RPMI7951 (cell line): ENCODE measurements at places on chromosomes 11 and 22. TPM values are rescaled to one million over a fixed set of nuclear protein-coding genes. Genes with fewer than 3 reads are reported as not detected.

- no peak for DNase-seq
These were observed 40.9 kb downstream of the KIRREL3 start for GRCh38 chr11:126959700-126960099.

GRCh38 chr11:120974965-120975364 lies 48.9 kb upstream of the TBCEL start:
- DNase-seq = no peak

GRCh38 chr11:115460512-115460911 lies 43.7 kb downstream of the CADM1 start:
- no peak for DNase-seq

DNA sequence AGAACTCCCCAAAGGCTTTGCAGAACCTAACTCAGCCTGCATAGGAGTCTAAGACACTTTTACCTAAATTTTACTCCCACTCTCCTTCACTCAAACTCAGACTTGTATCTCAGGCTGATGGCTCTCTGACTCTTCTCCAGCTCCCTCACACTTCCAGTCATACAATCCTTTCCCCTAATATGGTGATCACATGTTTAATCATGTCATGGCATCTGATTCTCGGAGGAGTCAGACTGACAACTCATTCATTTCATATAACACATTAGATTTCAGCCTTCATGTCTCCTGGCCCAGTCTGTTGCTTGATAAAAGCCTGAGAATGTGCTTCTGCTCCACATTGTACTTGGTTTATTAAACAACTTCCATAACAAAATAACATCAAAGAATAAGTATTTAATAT lies 1503.9 kb upstream of the TENM4 start:
- no peak for DNase-seq

GRCh38 chr11:63805844-63806415 lies 7.3 kb upstream of the SPINDOC start:
- DNase-seq = no peak

Gene FZD4
- total RNA-seq = 2.6 and 3.2 TPM in 2 replicates

- no peak for DNase-seq
These were observed 129.7 kb upstream of the LDLRAD3 start for GRCh38 chr11:35814081-35814695.

DNA sequence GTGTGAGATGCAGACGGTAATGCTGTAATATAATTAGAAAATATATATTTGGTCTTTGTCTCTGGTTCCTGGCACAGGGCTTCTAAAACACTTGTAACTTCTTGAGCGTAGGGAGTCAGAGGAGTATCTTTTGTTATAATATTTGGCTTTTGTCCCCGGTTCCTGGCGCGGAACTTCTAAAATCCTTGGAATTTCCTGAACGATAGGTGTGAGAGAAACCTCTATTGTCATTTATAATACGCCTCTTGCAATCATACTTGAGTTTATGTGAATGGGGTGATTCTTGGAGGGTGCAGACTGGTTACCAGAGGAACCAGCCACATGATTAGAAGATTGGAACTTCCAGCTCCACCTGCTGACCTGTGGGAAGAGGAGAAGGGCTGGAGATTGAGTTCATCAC lies 54.1 kb upstream of the ZBED5 start:
- no peak for DNase-seq

GRCh38 chr11:75635066-75635862 lies 33.6 kb downstream of the MAP6 start:
- no peak for DNase-seq

GRCh38 chr11:134658481-134659225 lies 246.6 kb upstream of the B3GAT1 start:
- DNase-seq = no peak

DNA sequence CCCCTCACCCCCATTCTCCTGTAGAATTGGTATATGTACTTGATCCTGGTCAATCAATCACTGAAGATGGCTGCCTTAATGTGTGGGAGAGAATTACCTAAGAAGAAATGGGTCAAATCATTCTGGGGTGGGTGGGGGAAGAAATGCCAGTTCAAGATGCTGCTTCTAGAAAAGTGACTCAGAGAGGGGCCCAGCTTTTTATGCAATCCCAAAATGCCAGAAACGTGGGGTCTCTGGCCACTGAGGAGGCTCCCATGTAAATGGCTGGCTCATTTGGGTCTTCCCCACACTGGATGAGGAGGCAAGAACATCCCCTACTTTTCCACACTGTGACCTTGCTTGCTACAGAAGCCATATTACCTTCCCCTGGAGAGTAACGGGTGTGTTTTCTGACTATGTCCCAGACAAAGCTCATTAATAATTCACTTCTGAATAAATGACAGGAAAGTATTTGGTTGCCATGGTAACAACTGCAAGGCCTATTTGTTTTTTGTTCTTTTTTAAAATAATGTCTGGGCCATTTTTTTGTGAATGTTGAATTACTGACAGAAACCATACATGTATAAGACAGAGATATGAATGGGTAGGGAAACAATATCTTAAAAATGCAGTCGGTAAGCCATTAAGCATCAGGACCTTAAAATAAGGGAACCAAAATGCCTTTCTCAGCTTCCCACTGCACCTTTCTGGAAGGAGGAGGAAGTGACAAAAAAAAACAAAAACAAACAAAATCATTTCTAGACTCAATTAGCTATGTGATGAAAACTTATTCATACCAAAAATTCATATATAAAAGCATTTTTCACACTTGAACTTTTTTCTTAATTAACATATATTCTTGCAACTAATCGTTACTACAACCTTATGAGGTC lies 32.0 kb downstream of the SLC1A2 start:
- DNase-seq = no peak

- no peak for DNase-seq
These were observed 23.2 kb downstream of the SMIM38 start for GRCh38 chr11:69178819-69179482.

DNA sequence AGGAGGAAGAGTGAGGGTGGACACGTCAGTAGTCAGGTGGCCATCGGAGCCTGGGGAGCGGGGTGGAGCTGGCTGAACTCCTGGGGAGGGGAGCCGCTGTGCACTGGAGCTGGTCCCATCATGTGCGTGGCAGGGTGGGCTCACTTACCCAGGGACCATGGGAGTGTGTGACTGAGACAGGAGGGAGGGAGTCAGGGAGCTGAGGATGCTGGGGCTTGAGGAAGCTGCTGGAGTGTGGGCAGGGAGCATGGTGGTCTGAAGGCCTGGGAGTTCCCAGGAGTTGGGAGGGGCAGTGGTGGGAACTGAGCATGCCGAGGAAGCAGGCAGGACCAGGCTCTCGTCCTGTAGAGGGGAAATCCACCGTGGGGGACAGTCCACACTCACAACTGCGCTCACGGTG lies 18.0 kb downstream of the CLDN5 start:
- no peak for DNase-seq

GRCh38 chr11:69089258-69089657 lies 40.5 kb downstream of the TPCN2 start:
- peak; percentile 84 for DNase-seq

DNA sequence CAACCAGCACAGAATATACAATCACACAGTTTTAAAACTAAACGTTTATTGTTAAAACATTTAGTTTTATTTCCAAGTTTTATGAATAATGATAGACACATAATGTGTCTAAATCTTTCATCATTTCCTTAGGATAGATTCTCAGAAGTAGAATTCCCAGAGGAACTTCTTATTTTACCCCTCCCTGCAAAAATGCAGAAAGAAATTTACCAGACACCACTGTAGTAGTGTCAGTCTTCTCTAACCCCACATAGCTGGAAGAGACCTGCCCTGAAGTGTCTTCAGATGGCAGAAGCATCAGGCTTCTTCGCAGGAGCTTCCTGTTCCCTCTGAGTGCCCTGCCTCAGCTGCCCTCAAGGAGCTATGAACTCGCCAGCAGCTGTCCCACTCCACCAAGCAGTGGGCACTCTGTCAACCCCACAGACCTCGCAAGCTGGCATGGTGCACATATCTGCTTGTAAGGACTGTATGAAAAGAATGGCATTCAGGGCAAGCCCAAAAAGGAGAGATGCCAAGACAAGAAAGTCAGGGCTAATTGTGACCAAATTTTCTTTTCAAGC lies 28.5 kb upstream of the PAK1 start:
- DNase-seq = no peak

DNA sequence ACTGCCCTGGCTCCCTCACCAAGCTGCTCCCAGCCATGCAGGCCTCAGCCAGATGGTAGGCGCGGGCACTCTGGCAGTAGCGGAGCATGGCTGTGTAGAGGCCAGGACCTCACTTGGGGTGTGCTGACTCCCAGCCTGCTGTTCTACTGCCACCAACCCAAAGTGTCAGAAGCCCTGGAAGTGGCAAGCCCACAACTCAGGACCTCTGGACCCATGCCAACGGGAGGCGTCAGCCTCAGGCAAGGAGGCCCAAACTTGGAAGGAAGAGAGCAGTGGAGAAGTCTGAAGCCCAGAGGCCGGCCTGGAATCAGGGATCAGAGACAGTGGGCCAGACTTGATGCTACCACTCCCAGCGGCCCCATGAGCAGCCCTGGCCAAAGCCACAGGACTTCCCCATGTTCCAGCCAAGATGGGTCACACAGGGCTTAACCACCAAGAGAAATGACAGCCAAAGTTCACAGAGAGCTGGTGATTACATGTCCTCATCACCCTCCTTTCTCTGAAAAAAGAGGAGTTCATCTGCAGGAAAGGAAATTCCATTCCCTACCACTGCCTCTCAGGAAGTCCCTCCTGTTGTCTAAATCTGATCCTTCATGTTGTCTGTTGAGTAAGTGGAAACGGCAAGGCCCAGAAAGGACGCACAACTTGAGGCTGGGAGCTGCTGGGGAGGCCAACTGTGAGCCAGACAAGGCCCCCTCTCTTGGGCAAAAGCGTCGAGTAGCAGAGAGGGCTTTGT lies 4.4 kb downstream of the ARRB1 start:
- DNase-seq = peak; percentile 76

GRCh38 chr11:95003716-95004115 lies 21.3 kb upstream of the KDM4E start:
- no peak for DNase-seq

GRCh38 chr22:38049812-38050619 lies 7.2 kb upstream of the PICK1 start:
- no peak for DNase-seq

DNA sequence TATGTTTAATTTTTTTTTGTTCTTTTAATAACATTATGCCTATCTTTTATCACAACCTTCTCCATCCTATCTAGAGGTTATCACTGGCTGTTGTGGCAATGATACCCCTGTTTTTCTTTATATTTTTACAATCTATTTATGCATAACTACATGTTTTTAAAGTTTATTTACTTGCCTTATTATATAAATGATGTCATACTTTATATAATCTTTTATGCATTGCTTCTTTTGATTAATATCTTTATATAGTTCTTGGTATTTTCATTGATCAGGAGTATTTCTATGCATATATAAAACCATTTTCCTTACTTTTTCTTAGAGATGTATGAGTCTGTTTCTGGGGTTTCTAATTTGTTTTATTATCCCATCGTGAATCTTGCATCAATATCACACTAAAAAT lies 719.8 kb upstream of the RAG2 start:
- DNase-seq = no peak

DNA sequence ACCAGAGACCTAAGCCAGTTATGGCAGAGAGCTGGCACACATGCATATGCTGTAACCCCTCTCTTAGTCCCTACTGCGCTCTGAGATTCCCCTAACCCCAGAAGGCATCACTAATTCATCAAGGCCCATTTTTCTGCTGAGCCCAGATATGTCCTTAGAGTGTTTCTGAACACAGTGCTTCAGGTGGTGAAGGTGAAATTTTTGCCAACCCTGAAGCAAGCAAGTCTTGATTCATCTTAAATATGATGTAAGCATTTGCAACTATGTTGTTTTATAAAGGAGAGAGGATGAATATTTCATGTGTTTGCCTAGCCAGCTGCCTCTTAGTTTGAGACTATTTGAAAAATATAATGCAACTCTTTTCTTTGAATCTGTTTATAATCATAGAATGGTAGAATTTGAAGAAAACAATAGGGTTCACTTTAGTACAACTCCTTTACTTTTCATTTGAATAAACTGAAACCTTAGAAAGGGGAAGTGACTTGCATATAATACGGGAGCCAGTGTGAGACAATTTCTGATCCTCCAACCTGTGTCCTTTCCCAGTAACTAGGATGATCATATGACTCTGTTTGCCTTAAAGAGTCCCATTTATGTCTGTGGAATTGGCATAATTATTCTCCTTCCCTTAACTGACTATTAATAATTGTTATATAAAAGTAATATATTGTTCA lies 194.3 kb upstream of the MTNR1B start:
- DNase-seq = no peak

DNA sequence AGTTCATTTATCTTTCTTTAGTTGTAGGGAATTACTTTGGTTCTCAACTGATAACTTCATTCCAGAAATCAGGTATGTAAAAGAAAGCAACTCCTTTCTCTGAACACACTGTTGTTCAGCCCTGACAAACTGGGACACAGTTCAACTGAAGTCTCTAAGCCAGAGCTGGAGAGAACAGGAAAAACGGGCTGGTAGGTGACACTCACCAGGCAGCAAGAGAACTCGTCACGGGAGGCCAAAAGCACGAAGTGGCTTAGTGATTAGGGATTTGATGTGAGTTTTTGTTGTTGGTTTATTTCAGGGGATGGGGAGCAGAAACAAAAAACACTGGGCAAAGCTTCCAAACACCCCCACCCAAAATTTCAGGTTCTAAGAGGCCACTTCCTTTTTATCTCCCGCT lies 54.1 kb downstream of the MYH9 start:
- DNase-seq = no peak

DNA sequence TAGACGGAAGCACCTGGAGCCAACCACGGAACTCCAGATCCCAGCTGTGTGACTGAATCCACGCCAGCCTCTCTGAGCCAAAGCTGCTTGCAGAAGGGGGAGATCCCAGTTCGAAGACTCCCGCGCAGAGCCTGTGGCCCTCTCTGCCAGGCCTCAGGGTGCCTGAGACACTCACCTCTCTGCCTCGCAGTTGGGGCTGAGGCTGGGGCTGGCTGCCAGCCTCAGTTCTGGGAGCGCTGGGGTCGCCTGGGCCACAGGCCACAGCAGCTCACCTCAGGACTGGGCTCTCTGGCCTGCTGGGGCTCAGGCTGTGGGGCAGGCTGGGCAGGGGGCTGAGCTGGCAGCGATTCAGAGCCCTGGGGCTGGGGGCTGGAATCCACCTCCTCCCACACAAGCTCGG lies 8.2 kb upstream of the IGF2 start:
- no peak for DNase-seq
